Neural crest cell (in vitro differentiated cells): ENCODE measurements at places on chromosomes 3 and 15. TPM values are rescaled to one million over a fixed set of nuclear protein-coding genes. Genes with fewer than 3 reads are reported as not detected.

DNA sequence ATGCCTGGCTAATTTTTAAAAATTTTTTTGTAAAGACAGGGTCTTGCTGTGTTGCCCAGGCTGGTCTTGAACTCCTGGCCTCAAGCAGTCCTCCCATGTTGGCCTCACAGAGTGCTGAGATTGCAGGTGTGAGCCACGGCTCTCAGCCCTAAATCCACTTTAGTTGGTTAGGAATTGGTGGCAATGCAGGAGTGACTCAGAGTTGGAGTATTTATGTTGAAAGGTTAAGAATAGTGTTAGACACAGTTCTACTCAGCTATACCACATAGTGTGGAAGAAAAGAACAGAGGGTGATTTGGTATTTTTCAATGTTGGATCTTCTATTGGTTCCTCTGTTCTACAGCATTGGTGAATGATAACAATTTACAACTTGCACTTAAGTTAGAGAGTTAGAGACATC is 7.6 kb downstream of the ZNF639 start:
- DNase-seq, result no peak
- no peaks in the 10 kb centered on the region for H3K27me3 ChIP-seq
- H3K4me3 ChIP-seq, result no peak overlapping the region
- H3K4me1 ChIP-seq, result peaks cover under 1% of the 10 kb centered on the region
- H3K27ac ChIP-seq, result no peak overlapping the region

- H3K4me1 ChIP-seq, result peaks cover 34% of the 10 kb centered on the region
- H3K36me3 ChIP-seq, result peaks cover 4% of the 10 kb centered on the region
- no peaks in the 10 kb centered on the region for H3K27me3 ChIP-seq
- H3K27ac ChIP-seq, result no peak overlapping the region
Observed at GRCh38 chr15:40070166-40070557, 31.2 kb upstream of the SRP14 start.

DNA sequence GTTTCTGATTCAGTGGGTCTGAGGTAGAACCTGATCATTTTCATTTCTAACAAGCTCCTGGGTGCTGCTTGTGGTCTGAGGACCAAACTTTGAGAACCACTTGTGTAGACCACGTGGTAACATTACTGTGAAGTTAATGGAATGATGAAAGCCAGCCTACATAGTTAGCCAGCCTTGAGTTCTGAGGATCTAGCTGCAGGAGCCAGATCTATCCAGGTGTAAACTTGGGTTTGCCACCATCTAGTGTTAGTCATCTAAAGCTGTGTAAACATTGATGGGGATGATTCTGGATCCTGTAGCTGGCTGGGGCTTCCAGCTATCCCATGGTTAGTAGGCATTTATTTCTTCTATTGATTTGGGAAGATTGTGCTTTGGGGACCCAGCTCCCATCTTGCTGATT is 170.0 kb downstream of the TMEM108 start:
- H3K27me3 ChIP-seq, result no peaks in the 10 kb centered on the region
- H3K4me1 ChIP-seq, result peaks cover 20% of the 10 kb centered on the region
- no peak overlapping the region for H3K27ac ChIP-seq
- no peak for DNase-seq

GRCh38 chr15:84762840-84763572 is 14.6 kb downstream of the ZNF592 start:
- no peak overlapping the region for H3K27ac ChIP-seq
- H3K4me1 ChIP-seq, result peaks cover 7% of the 10 kb centered on the region
- no peak for DNase-seq
- no peak overlapping the region for H3K4me3 ChIP-seq
- no peaks in the 10 kb centered on the region for H3K36me3 ChIP-seq

- DNase-seq, result no peak
- no peaks in the 10 kb centered on the region for H3K36me3 ChIP-seq
- no peaks in the 10 kb centered on the region for H3K4me1 ChIP-seq
- H3K27ac ChIP-seq, result no peak overlapping the region
Observed at GRCh38 chr15:79620112-79620857, 188.1 kb downstream of the MINAR1 start.

DNA sequence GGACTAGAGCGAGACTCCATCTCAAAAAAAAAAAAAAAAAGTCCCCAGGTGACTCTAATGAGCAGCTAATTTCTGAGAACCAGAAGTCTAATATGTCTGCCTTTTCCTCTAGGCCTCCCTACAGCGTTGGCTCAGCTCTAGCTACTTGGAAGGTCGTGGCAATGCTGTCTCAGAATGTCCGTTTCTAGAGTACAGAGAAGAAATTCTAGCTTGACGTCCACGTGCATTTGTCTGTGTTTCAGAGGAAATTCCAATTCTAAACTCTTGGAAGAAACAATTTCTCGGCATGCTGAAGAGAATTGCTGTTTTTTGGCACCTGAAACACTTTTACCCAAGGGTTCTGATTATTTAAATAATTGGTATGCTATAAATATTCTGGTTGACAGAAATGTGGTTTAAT is 78.8 kb downstream of the SOX2 start:
- H3K27me3 ChIP-seq, result no peaks in the 10 kb centered on the region
- no peaks in the 10 kb centered on the region for H3K36me3 ChIP-seq
- H3K27ac ChIP-seq, result no peak overlapping the region
- H3K4me1 ChIP-seq, result peaks cover 38% of the 10 kb centered on the region
- DNase-seq, result no peak
- H3K4me3 ChIP-seq, result no peak overlapping the region

CNTN6 gene
- total RNA-seq, result 0.48 and 0.82 TPM in 2 replicates

BCL2A1 gene
- total RNA-seq, result not detected in 2 replicates

DNA sequence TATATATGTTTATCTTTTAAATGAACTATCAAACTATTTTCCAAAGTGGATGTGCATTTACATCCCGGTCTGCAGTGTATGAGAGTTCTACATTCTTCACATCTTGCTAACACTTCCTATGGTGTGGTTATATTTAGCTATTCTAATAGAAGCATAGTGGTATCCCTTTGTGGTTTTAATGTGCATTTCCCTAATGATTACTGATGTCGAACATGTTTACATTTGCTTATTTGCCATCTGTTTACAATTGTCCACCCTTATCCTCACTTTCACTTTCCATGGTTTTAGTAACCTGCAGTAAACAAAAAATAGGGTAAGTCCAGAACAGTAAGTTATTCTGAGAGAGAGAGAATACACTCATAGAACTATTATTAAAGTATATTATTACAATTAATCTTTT is 360.5 kb upstream of the NAALADL2 start:
- H3K4me3 ChIP-seq, result no peak overlapping the region
- no peak overlapping the region for H3K27ac ChIP-seq
- H3K36me3 ChIP-seq, result no peaks in the 10 kb centered on the region
- H3K4me1 ChIP-seq, result no peaks in the 10 kb centered on the region
- no peak for DNase-seq

DNA sequence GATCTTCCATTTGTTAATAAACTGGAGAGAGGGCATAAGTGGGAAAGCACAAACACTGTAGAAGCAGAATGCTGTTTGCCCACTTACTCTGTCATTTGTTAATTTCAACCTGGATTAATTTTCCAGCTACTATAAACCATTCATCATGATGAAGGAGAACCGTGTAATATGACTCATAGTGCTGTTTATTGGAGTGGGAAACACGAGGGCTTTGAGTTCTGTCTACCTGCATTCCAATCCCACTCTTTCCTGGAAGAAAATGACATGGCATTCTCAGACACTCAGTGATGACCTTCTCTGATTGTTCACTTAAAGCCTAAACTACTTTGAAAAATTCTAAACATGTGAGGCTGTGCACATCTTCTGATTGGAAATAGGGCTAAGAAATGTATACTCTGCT is 826.7 kb downstream of the AGBL1 start:
- H3K27ac ChIP-seq, result no peak overlapping the region
- H3K4me1 ChIP-seq, result peaks cover 7% of the 10 kb centered on the region
- DNase-seq, result no peak

SLC2A2 gene
- total RNA-seq, result not detected in 2 replicates
